Activated CD4-positive, alpha-beta T cell treated with anti-CD3 and anti-CD28 coated beads, Interleukin-2, amount 50 U/mL, for 48 hours (primary cell): ENCODE measurements at places on chromosomes 4 and X.

DNA sequence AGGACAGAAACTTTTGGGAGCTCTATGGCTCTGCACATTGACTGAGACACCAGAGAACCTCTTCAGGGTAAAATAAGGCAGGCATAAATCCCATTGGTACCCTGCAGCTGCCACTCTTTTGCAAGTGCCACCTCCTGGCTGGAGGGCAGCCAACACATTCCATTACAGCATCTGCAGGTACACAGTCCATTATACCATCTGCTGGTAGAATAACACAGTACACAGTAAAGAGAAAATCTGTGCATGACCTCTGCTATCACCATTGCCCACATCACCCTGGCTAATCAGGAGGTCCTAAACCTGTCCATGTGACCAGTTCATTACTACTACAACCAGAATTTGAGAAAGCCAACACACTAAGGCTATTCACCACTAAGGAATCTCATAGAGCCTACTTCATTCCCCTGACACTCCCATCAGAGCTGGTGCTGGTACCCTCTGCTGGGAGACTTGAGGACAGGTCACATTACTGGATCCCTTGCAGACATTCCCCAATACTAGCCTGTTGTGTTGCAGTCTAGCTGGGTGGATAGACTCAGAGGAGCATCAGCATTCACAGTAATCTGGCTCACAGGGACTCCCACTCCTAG lies 176.2 kb upstream of the TACR3 start:
- DNase-seq = no peak

- no peak for DNase-seq
Observed at GRCh38 chr4:123236606-123237005, 160.0 kb upstream of the SPRY1 start.

DNA sequence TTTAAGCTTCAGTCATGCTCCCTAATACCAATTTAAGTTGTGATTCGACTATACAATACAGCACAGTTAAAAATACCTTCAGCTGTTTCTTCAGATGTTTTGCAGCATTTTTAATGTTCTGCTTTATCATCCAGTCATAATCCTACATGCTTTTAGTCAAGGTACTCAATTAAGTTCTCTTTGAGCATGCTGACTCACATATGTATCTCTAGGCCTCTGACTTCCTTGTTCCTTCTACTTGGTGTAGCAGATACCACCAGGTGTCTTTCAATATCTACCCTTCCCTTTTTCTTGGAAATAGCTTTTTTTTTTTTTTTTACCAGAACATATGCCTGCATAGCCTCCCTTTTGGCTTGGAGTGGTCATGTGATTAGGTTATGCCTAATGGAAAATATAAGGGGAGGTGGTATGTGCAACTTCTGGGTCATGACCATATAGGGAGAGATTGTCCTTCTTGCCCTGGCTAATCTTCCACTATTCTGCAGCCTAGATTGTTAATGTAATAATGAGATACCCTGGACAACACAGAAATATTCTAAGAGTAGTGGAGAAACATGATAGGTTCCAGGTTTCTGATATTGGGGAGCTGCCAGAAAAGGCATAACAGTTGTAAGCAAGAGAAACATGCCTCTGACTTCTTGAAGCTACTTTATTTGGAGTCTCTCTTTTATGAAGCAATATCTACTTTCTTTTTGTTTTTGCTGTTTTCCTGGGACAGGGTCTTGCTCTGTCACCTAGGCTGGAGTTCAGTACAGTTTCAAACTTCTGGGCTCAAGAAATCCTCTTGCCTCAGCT lies 737.2 kb upstream of the SLIT2 start:
- no peak for DNase-seq

DNA sequence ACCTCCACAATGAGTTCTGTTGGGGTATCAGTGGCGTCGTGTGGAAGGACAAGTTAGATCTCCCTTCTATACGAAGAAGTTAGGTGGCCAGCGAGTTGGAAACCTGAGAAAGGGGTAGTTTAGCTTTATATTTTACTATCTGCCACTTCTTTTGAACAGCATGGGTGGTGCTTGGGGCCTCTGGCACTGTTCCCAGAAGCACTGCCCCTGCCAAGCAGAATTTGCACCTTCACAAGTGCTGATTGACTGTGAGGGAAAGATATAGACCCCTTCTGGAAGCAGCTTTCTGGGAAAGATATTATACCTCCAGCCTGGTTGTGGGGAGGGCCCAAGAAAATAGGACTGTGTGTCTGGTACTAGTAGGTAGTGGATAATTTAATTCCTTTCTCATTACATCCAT lies 246.9 kb downstream of the FBXO8 start:
- DNase-seq = no peak

DNA sequence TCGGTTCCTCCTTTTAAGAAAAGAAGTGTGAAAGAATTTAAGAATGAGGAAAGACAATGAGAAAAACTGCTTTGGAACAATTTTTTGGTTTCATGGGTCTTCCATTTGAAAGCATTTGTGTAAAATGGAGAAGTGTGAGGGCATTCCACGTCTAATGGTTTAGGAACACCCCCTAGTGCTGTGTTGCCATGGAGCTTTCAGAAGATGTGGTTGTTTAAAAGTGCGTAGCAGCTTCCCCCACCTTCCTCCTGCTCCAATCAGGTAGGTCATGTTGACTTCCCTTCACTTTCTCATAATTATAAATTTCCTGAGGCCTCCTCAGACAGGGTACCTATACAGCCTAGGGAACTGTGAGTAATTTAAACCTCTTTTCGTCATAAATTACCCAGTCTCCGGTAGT lies 50.0 kb downstream of the UGT2B10 start:
- no peak for DNase-seq

- DNase-seq = no peak
Observed at GRCh38 chr4:4582653-4583052, 40.8 kb upstream of the STX18 start.

DNA sequence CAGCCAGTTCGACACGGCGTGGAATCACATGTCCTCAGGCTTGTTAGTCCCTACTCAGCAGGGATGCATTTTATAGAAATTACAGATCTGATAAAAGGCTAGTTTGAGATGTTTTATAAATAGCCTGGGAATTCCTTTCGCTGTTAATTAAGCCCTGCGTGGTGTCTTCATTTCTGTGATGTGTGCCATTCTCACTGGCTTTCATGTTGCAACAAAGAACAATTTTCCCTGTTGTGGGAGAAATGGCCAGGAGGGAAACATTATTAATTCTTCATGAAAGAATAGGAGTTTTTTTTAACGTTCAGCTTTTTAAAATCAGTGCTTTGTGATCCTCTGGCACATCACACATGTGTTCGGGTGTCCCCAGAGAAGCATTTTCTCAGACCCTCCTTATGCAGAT lies 427.3 kb upstream of the FRG1 start:
- no peak for DNase-seq

DNA sequence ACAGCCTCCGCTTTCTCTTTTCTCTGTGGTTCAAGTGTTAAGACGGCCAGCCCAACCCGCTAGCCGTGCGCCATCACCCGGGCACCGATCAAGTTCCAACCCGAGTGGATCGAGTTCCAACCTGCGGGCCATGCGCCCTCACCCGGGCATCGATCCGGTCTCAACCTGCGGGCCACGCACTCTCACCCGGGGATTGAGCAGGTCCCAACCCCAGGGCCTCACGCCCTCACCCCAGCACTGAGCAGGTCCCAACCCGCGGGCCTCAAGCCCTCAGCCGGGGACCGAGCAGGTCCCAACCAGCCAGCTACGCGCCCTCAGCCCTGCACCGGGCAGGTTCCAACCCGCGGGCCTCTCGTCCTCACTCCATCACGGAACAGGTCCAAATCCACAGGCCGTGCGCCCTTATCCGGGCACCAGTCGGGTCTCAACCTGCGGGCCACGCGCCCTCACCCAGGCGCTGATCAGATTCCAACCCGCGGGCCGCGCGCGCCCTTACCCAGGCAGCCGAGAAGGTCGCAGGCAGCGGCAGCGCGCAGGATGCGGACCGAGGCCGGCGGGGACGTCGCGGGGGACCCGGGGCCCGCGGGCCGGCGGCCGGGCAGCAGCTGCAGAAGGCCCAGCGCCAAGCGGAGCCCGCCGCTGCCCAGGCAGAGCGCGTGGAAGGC lies 443 bp downstream of the GPR143 start:
- DNase-seq = no peak

- DNase-seq = no peak
Observed at GRCh38 chr4:177667687-177668086, 225.4 kb upstream of the AGA start.

GRCh38 chrX:21355831-21356230 lies 18.4 kb upstream of the CNKSR2 start:
- DNase-seq = no peak

DNA sequence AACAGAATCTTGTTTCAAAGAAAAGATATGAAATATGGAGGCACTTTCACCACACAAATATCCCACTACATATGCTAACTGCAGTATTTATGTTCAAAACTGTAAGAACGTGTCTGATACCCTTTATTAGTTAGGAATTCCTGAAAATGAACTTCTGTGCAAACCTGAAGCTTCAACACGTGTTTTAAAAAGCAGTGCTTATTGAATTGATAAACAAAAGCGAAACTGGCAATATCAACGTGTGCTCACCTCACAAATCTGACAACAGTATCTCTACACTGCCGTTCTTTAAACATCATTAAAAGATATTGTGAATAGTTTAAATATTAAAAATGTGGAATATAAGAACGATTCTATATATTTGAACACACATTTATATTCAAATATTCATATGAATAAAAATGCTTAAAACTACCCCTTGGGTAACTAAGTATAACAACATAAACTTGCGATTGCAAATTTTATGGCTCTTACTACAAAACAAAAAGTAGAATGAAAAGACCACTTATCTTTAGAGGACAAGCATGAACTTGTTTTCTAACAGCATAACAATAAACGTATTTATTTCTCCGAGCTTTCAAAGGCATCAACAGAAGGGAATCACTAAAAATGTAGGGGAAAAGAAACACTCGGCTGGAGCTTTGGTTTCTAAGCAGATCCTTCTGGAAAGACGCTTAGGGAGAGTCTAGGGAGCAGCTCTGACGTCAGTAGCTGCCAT lies at the start of gene LRP2BP:
TSS of gene LRP2BP (minus strand) at position 687 of the 718 bp plus-strand sequence. CDS start 17,738 bp downstream, outside the sequence.
- no peak for DNase-seq

GRCh38 chrX:133555782-133556458 lies 140.6 kb upstream of the GPC4 start:
- DNase-seq = no peak

GRCh38 chr4:183391204-183391603 lies 53.2 kb upstream of the CDKN2AIP start:
- DNase-seq = no peak

- no peak for DNase-seq
Observed at GRCh38 chrX:3563451-3563850, 150.0 kb downstream of the PRKX start.

DNA sequence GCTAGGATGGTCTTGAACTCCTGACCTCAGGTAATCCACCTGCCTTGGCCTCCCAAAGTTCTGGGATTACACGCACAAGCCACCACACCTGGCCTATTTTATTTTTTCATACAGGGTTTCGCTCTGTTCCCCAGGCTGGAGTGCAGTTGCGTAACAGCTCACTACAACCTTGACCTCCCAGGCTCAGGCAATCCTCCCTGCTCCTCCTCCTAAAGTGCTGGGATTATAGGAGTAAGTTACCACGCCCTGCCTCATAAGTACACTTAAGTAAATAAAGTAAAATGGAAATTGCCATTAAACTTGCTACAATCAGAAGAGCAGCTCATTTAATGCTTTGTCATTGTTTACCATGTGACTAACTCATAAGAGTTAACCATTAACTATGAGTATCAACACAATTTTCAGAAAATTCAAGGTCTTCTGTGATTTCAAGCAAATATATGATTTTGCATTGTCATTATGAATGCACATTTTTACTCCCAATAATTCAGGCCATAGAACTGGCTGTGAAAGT lies 12.3 kb downstream of the UGDH start:
- no peak for DNase-seq

GRCh38 chr4:45100956-45101818 lies 374.8 kb upstream of the GNPDA2 start:
- DNase-seq = no peak

- no peak for DNase-seq
Observed at GRCh38 chr4:123476089-123476488, 79.5 kb downstream of the SPRY1 start.

DNA sequence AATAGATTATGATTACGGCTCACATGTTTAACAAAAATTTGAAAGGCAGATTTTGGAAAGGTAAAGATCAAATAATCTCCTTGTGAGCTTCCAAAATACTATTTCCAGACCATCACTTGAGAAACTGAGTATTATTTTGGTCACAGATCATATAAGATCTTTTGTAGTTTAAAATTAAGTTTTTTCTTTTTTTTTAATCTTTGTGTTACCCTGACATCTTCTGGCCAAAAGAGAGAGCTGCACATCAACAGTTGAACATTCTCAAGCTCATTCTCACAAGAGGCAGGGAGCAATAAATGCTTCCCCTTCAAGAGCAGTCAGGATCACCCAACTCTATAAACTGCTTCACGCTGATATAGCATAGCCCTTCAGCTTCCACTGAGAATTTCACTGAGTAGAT lies 15.9 kb downstream of the TMEM192 start:
- DNase-seq = no peak

DNA sequence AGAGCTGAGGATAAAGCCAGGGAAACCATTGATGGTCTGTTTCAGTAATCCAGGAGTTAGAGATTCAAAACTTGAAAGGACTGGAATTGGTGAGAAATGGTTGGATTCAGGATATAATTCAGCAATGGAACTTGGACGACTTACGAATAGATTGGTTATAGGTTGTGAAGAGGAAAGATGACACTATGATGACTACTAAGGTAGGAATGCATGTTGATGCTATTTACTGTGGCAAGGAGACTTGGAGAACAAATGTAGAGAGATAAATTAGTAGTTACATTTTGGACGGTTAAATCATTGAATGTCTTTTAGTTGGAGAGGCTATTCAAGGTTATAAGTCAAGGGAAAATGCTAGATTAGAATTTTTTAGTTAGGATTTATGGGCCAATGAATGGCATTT lies 365.4 kb upstream of the TECRL start:
- DNase-seq = no peak

GRCh38 chr4:7903791-7904516 lies 35.7 kb downstream of the AFAP1 start:
- no peak for DNase-seq

DNA sequence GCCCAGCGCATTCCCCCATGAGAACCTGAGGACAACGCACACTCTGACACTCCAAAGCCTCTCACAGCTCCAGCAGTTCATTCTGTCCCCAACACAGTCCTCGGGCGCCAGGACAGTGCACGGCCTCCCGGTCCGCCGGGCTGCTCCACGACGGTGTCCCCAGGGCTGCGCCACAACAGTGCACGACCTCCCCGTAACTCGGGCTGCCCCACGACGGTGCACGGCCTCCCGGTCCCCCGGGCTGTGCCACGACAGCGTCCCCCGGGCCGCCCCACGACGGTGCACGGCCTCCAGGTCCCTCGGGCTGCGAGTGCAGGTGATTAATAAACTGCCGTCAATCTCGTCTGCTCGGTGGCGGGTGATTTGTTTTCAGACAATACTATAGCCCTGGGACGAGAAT lies 585.1 kb upstream of the FRG1 start:
- DNase-seq = no peak

GRCh38 chrX:132774010-132774714 lies 184.3 kb downstream of the HS6ST2 start:
- DNase-seq = no peak

DNA sequence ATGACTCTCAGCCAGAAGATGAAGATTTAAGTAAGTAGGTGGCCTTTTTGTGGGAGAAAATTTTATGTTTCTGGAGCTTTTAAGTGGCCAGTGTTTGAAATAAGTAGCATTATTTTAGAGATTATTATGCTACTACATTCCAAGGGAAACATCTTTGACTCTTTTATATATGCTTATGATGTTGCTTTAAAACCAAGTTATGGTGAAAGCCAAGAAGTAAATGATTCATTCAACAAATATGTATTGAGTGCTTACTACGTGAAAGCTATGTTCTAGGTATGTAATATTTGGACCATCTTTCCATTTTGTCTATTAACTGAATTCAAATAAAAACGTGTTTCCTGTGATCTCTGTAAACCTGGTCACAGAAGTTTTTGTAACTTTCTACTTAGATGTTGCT lies 58.3 kb downstream of the ZFX start:
- no peak for DNase-seq
